ENCODE measurements at places on chromosomes 3 and 15.
A peak's percentile ranks its signal among the peaks of the same experiment; 100 is the strongest.

GRCh38 chr3:129605203-129605921 is 1.1 kb downstream of the PLXND1 start:
- DNase-seq, result no peak

DNA sequence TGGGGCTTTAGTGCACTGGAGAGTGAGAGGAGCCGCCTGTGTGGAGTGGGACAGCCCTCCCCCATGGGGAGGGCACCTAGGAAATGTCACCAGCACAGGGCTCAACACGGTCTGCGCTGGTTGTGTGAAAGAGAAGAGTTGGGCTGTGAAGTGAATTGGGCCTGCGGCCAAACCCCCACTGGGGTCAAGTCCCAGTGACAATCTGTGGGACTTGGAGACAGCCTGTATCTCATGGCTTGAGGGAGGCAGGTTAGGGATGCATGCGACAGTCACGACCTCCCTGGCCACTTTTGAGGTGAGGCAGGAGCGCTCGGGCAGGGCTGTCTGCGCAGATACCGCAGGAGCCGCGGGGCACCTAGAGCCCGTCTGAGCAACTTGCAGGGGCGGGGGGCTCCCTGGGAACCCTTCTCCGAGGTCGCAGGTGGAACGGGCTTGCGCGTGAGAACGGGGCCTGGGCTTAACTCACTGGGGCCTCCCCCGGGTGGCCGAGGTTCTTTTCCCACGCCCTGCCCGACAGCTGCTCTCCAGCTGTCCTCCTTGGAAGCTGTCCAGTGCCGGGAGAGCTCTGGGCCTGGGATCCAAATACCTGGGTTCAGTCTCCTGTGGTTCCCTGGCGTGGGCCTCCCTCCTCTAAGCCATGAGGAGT is 77.4 kb downstream of the SNRK start:
- DNase-seq, result no peak

DNA sequence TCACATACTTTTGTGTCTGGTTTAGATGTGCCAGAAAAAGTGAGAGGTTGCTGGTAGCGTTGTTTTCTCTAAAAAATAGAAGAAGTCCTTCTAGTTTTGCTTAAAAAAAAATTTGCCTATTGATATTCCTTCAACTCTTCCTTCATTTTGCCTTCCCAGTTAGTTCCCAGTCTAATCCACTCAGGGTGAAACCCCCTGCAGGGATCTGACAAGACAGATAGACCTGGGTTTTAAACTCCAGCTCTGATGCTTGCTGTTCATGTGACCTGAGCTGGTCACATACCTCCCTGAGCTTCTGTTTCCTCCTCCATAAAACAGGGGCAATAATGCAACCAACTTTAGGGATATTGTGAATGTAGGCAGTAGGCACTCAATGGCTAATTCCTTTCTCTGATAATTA is 18.6 kb upstream of the KCTD6 start:
- DNase-seq, result no peak

DNA sequence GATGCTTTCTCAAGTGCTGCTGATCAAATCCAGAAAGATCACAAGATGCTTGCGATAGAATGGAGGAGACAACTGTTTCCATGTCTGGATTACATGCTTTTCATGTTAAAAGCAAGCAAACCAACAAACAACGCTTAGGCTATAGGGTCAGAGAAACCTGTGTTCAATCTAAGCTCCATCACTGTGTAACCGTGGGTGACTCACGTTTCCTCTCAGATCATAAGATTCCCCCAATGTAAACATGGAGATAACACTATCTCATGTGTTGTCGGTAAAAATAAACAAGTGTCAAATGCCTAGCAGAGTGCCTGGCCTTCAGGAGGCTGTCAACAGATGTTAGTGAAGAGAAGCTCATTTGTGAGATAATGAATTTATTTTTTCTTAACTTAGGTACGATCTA is 907.8 kb downstream of the NTRK3 start:
- no peak for DNase-seq

- DNase-seq, result peak; percentile 70
Measured at GRCh38 chr3:50260027-50260941, 8.7 kb upstream of the SEMA3B start.

GRCh38 chr15:73368301-73369136 is at the start of gene HCN4:
Gene HCN4 (minus strand): TSS chr15:73368958. CDS start chr15:73368270, 688 bp downstream.
- no peak for DNase-seq

DNA sequence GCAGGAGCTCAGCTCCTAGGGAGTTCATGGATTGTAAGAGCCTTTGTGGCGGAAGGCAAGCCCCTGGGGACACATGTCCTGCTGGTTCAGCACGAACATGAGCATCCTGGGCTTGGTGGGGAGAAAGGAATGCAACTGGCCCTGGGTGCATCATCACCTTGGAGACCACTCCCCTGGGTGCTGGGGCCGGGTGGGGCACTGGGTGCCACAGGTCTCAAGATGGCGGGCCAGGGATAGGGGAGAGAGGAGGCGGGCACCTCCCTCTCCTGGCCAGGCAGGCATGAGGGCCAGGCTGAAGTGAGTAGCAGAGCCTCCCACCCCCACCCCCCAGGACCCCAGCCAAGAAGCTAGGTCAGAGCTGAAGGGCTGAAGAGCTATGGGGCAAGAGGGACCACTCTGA is 768 bp downstream of the PCBP4 start:
- no peak for DNase-seq

- no peak for DNase-seq
Measured at GRCh38 chr3:121436641-121437040, 109.1 kb downstream of the POLQ start.

GRCh38 chr3:27756877-27757276 is 34.8 kb upstream of the EOMES start:
- DNase-seq, result no peak

GRCh38 chr15:80228959-80229610 is 22.9 kb downstream of the CTXND1 start:
- no peak for DNase-seq

GRCh38 chr3:74055061-74055460 is 430.3 kb upstream of the PDZRN3 start:
- DNase-seq, result no peak
